ENCODE measurements at places on chromosomes 12 and 14.

DNA sequence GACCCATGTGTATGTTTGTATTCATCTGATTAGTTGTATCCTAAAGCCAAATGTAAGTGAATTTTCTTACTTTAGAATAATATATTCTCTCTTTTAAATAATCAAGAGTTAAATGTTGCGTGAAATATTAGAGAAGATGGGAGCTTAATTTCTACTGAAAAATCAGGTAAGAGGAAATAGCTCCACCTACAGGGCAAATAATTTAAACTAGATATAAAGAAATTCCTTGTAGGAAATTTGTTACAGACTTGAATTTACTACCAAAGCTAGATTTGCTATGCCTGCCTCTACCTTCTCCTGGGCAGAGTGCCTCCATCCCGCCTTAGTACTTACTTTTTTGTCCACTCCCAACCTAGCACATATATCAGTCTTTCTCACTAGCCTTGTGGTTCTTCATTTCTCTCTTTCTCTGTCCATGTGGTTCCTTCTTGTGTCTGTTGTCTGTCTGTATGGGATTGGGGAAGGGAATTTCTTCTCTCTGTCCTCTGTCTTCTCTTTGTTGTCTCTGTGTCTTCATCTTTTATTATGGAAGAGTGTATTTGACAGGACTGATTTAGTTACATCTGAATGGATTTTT, 44.7 kb downstream of the PALS1 start:
- DNase-seq: peak; percentile 53

DNA sequence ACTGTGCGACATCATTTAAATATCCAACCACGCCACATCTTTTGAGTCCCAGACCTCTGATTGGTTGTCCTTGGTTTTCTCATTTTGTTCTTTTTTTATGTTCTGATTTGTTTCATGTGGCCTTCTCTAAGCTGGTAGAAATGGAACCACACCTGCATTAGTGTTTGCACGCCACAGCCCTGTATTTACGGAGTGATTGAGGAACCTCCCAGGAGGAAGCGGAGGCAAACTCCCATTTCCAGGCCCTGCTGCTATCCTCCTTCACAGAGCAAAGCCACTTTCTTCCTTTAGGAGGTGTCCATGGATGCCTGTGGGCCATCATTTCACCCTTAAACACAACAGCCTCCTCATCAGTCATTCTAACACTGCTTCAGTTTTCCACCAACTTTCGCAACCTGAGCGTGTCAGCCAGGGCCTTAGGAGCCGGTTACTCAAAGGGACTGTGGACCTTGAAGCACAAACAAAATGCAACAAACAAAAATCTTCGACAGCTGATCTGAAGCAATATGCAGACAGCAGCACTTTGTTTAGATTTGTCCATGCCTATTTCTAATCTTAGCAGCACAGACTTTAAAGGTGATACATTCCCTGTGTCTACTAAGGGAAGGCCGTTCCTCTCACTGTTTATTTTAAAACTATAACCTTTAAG, 1258.1 kb upstream of the TMEM132C start:
- DNase-seq: no peak

GRCh38 chr12:131345521-131346436, 365.1 kb upstream of the SFSWAP start:
- DNase-seq: no peak

DNA sequence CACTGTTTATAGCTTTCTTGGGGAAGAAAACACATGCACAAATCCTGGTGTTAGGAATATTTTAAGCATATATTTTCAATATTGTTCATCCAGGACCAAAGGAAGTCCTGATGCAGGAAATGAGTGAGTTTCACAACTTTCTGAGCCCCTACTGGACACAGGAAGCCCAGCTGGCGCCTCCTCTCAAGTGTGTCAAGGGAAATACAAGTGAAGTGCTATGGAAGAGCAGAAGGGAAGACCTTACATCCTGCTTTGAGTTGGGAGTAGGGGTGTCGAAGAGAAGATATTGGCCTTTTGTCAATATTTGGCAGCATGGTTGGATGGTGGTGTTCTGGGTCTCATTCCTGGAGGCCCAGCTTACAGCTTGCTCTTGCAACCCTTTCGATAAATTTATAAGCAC, 66.1 kb upstream of the ZDHHC17 start:
- no peak for DNase-seq

GRCh38 chr14:88078525-88078924, 73.6 kb downstream of the GPR65 start:
- no peak for DNase-seq

DNA sequence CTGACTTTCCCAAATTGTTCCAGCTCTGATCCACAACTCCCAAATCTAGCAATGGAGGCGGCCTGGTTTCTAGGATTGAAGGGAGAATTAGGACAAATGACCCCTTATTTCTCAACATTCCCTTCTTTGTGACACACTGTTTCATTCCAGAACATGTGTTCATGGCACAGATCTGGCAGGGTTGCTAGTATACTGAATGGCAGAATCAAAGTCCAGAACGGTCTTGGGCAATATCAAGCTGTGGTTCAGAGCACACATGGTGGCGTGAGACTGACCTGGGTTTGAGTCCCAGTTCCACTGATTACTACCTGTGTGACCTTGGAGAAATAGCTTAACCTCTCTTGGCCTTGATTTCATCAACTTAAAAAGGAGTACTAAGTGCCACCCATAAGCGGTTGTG, 152.5 kb downstream of the SAMD4A start:
- no peak for DNase-seq

DNA sequence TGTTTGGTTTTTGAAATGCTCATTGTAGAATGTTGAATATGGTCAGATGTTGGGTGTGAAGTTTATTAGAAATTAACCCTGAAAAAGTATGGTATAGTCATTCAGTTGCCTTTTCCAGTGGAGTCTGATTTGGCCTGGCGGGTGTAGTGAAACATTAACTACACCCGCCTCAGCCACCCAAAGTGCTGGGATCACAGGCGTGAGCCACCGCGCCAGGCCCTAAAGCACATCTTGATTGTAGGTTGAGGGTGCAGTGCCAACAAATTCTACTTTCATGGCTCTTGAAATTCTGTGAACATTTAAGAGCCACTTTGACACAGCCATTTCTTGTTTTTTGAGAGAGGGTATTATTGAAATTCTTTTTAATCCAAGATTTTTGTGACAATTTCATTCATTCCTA, 624.9 kb downstream of the DIO2 start:
- DNase-seq: no peak

GRCh38 chr14:29097476-29097875, 330.9 kb downstream of the FOXG1 start:
- no peak for DNase-seq

DNA sequence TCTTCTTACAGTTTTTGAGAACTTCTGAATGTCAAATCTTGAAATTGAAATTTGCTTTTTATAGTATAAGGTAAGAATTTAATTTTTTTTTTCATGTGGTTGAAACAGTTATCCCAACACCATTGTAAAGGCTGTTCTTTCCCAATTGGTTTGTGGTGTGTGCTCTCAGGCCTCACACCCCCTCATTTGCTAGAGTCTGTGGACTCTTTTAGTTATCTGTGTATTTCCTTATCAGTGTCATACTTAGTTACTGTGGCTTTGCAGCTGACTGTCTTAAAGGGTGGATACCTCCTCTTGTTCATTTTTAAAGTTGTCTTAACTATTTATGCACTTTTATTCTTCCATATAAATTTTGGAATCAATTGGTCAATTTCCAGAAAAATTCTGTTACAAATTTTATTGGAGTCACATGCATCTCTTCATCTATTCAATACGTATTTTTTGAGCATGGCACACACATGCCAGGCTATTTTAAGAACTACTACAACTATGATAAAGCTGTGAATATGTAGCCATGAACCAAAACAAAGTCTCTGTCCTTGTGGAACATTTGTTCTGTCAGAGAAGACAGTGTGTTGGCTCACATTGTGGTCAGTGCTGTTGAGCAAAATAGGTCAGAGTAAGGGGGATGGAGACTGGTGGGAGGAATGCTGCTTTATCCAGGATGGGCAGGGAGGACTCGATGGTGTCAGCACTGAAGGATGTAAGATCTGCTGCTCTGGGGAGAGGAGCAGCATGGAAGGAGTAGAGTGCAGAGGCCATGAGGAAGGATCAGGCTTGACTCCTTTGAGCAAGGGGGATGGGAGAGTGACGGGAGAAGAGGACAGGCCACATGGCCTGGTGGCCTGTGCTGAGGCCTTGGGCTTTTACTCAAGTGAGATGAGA, 24.1 kb downstream of the FGF23 start:
- no peak for DNase-seq

DNA sequence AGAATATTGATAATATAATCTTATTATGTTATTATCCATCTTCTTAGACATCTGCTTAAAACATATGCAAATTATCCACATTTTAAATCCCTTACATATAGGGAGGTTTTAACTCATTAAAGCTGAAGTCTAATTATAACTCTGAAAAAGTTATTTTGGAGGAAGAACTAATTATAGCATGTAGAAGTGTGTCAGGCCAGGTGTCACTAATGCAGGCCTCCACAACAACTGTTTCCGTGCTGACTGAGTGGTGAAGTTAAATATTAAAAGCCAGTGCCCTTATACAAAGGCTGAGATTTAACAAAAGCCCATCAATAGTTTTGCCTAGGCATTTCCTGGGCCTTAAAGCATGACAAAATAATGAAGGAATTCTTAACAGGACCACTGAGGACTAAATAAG, 157.4 kb downstream of the LRRK2 start:
- DNase-seq: no peak

DNA sequence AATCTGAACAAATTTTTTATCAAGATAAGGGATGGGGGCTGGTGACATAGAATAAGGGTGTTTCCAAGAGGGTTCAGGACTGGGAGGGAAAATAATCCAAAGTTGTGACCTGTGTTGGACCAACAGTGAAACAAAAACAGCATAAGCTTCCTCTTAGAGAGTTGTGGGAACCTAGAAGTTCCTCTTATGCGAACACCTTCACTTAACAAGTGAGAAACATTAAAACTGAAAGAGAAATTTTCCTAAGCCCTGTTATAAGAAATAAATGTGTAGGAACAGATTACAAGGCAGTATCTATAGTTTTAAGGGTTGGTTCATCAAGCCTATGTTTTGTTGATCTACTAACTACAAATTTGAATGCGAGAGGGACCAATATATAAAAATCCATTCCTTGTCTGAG, 58.4 kb downstream of the LLPH start:
- DNase-seq: no peak

DNA sequence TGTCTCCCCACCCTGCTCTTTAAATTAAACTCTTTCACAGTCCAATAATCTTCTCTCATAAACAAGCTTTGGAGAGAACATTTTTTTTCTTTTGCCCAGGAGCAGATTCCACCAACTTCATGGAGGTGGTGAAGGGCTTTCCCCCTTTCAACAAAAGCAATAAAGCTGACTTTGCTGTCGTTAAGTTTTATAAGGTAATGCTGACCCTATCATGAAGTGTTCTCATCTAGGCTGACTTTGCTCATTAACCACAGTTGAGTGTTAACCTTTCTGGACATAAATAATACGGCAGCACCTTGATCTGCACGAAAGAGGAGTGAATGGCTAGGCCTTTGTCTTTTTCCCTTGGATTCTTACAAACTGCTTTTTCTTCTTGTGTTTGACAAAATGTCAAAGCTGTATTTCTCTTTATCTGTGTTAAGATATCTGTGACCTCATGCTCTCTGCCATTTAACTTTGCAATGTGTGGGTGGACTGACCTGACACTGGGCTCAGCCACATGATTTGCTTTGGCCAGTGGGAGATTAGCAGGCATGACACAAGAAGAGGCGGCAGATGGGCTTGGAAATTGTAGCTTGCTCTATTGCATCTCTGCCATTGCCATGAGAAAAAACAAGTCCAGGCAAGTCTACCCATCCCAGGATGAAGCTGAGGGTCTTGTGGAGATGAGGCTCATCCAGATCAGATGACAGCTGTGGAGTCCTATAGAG, 470.9 kb upstream of the CCDC196 start:
- peak; percentile 3 for DNase-seq

DNA sequence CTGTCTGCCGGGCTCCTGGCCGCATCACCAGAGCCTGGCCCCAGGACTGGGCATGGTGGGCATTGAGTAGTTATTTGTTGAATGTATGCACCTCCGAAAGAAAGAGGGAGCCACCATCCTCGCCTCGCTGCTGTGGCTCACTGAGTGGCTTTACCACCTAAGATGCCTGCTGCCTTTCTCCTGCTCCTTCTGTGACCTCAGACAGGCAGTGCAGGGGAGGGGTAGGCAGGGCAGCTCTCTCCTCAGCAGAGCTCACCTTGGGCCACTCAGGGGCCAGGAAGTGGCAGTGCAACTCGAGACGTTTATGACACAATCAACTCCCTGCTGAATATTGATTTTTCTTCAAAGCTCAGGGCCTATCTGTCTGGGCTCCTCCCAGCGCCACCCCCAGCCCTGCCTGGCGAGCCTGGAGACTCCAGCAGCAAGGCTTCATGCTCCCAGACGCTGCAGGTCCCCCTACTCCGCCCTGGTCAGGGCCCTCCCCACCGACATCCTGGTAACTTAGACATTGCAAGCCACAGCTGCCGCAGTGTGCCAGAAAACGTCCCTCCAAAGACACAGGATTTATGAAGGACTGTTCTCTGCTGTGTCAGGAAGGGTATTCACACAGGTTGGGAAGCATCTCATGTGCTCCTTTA, 84.3 kb upstream of the DIO3 start:
- DNase-seq: peak; percentile 48

DNA sequence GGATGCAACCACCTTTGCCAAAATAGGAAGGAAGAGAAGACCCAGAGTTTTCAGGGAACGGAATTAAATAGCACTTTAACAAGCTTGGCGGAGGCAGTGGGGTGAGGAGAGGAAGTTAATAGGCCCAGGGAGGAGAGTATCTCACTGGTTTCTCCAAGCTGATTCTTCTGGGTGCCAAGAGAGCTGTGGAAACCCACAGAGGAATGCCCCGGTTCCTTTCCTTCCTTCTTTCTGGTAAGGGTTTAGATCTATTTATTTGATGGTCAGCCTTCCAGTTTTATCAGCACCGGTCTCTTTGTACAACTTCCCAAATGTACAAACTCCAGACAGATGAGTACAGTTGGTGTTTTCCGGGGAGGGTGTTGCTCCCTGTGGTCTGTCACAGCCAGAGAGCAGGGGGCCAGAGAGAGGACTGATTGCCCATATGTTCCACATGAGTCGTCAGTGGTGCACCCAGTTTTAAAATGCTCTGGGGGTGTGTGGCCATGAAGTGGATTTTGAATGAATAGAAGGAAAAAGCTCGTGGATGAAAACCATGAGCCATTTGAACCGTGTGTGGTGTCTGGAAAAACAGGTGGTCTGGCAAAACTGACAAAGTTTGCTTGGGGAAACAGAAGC, 26.6 kb downstream of the PRKCH start:
- DNase-seq: no peak

- DNase-seq: peak; percentile 95
Measured at GRCh38 chr12:22458298-22458937, 85.9 kb downstream of the C2CD5 start.

DNA sequence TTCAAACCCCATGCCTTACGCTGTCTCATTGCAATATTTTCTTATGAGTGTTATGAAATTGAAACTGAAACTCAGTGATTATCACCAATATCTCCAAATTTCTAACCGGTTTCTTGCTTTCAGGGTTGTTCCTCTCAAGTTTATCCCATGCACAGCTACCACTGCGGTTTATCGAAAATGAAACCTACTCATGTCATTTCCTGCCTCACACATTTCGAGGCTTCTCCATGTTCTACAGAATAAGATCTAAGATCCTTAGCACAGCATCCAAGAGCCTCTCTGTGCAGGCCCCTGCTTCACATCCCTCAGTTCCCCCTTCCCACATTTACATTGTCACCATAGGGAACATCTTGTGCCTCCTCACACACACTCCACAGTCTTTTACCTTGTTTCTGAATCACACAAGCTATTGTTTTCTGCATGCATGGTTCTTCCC, 45.5 kb upstream of the FAR2 start:
- DNase-seq: no peak

GRCh38 chr12:105562199-105562971, 231.9 kb downstream of the C12orf75 start:
- DNase-seq: no peak

Data from NCI-H82 (cell line).